ENCODE measurements at places on chromosomes 7 and 10.

GRCh38 chr10:115066528-115066927 lies 26.6 kb upstream of the ATRNL1 start:
- no peak for DNase-seq

DNA sequence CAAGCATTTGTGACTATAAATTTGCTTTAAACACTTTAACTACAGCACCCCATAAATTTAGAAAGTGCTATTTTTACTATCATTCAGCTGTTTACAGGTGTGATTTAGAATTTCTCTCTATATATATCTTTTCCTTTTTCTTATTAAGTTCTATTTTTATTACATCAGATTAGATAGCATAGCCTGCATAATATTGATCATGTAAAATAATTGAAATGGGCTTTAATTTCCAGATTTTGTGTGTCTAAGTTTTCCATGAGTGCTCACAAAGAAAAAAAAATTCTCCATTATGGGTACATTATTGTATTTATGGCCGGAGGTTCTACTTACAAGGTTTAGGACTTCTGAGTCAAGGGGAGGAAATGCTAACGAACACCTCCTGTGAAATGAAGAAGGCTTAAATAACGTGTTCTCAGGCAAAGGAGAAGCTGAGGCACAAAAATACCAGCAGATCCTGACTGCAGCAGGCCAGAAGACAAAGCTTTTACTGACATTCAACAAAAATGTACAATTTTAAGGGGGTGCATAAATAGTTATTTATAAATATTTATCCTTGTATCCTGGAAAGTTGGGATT lies 114.2 kb downstream of the RNF133 start:
- DNase-seq: no peak

DNA sequence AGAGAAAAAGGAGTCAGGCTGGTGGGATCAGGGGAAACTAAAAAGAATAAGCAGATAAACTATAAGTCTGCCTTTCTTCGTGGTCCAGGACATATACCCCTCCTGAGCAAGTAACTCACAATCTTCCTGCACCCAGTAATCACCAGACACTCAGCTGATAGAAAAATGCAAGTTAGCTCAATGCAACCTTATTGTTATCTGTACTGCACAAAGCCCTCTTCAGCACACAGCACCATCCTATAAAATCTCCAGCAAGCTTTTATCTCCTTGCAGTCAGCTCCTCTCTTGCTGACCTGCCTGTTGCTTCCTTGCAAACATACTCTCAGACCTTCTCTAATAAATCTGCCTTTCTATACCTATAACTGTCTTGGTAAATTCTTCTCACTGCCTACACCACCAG lies 6.7 kb downstream of the SLC37A3 start:
- no peak for DNase-seq

- DNase-seq: no peak
These were observed 15.5 kb downstream of the LOXL4 start for GRCh38 chr10:98252464-98252863.

GRCh38 chr7:156017431-156017830 lies 205.2 kb upstream of the SHH start:
- no peak for DNase-seq

GRCh38 chr10:13201132-13201531 lies 33.0 kb downstream of the UCMA start:
- peak; percentile 32 for DNase-seq

- DNase-seq: no peak
These were observed 52.9 kb downstream of the CLEC2L start for GRCh38 chr7:139576179-139576973.

GRCh38 chr10:19778996-19779395 lies 37.2 kb upstream of the PLXDC2 start:
- DNase-seq: no peak

- no peak for DNase-seq
These were observed 176.8 kb upstream of the AGR3 start for GRCh38 chr7:17058568-17058967.

Measured in kidney glomerular epithelial cell (primary cell).